Pons (tissue), 1 donor: ENCODE measurements at places on chromosomes 16 and 17.

DNA sequence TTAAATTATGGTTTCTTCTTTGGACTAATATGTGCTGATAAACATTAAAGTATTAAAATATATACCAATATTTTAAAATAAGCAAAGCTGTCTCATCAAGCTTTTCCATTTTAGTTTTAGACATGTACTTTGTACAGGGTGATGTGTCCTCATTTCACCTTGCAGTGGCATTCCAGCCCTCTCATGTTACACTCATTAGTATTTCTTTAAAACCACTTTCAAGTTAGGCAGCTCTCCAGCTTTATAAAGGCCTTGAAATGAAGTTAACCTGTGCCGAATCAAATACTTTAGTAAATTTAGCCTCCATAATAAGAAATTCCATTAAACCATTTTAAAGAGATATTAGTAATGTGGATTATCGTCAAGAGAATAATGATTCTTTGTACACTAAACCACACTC, 107.6 kb upstream of the HLF start:
- no peak for DNase-seq

DNA sequence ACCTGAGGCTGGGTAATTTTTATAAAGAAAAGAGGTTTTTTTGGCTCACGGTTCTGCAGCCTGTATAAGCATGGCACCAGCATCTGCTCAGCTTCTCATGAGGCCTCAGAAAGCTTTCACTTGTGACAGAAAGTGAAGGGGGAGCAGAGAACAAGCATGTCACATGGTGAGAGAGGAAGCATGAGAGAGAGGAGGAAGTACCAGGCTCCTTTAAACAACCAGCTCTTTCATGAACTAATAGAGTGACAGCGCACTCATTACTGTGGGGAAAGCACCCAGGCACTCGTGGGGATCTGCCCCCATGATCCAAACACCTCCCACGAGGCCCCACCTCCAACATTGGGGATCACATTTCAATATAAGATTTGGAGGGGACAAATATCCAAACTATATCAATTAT, 86.8 kb downstream of the USP32 start:
- peak; percentile 94 for DNase-seq

DNA sequence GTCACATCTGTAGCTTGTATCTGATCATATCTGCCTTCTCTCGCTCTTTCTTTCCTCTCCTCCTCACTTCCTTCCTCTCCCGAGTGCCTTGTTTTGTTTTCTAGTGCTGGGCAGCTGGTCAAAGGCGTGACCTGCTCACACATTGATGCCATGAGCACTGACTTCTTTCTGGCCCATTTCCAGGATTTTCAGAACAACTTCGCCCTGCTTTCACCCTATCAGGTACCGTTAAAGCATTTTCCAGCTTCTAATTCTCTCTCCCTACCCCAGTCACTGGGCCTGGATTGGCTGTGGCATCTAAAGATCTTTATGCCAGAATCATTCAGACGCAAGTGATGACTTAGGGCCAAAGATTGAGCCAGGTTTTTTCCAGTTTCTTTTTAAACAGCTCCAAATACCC, 55.5 kb downstream of the OTOA start:
- no peak for DNase-seq

- DNase-seq: no peak
These were observed 15.9 kb downstream of the PSMB3 start for GRCh38 chr17:38768417-38768816.

GRCh38 chr16:77433146-77433545, 1.7 kb downstream of the ADAMTS18 start:
- peak; percentile 19 for DNase-seq

DNA sequence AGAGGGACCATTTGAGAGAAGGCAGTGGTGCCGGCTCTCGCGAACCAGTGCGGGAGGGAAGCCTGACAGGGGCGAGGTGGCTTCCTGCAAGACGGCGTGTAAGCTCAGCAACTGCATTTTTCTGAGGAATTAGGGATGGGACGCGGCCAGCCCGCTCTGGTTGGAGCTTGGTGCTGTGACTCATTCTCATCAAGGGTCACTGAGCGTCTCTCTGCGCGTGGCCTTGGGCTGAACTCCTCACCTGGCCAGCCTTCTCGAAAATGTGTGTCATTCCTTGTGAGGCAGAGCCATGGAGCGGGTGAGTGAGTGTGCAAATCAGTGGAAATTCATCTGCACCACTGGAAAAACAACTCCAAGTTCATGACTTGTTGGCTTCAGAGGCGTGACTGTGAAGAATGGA, 52.8 kb downstream of the NTN1 start:
- no peak for DNase-seq

DNA sequence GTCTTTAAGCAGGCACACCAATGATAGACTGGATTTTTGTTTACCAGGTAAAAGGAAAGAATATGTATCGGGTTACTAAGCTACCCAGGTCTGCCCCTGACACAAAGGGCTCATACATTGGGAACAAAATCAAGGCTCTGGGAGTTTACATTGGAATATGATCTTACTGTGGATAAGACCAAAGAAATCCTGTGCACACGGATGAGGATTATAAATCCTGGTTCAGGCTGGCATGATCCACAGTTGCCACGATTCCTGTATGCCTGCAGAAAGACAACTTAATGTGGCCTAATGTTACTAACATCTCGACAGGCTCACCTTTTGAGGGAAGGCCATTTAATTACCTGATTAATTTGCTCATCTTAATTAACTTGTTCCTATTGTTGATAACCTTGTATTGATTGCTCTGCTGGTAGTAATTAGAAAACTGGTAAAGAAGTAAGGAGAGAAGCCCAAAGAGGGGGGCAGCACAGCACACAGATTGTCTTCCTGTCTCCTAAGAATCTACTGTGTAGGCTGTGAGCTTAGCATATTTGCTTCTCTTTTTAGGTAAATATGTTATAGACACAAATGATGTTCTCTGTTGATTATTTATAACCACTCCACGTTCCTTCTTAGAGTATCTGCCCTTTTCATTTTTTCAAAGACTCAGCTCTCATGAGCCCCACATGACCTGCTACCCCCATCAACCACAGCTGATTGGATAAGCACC, 51.0 kb upstream of the TOX3 start:
- DNase-seq: no peak

- no peak for DNase-seq
These were observed 3.7 kb upstream of the MRPS34 start for GRCh38 chr16:1776672-1776955.

GRCh38 chr17:50221864-50222545, 20.6 kb upstream of the COL1A1 start:
- DNase-seq: no peak

DNA sequence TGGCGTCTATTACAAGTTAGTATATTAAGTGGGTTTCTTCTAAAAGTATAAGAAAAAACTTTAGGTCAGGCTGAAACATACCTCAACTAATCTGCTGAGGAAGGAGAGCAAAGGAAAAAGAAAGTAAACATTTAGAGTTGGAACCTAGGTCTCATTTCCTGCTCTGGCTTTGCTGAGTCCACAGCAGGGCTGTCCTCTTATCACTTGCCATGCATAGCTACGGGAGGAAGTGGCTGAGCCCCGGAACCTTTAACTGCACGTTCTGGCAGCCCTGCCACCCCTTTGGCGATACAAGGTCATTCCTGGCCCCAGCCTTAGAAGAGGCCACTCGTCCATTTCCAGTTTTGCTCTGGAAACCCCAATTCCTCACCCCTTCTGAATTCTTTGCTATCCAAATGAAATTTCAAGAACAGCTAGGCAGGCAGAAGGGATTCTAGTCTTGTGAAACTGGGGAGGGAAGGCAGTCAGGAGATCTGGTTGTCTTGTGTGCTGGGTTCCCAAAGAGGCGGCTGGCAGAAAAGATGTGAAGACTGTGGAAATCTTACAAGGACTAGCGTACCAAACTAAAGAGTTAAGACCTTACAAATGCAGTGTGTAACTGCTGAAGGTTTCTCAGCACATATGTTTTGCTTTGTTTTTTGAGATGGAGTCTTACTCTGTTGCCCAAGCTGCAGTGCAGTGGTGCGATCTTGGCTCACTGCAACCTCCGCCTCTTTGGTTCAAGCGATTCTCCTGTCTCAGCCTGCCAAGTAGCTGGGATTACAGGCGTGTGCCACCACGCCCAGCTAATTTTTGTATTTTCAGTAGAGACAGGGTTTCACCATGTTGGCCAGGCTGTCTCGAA, 19.1 kb downstream of the WIPI1 start:
- DNase-seq: peak; percentile 45

GRCh38 chr16:57929250-57929649, 41.7 kb downstream of the CNGB1 start:
- no peak for DNase-seq

DNA sequence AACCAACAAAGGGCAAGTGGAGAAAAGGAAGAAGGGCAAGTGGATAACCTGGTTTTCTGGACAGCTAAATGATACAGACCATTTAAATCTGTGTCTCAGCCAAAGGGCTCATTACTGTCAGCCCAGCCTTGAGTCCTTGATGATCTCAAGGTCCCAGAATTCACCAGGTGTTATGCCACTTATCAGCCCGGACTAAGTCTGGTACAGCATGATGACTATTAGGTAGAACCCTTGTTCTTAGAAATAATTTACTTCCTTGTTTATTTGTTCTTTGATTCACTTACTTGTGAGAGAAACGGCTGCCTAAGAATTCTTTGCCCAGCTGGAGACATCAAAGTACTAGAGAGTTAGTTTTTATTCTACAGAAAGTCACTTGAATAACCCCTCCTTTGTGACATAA, 3.5 kb downstream of the PDILT start:
- DNase-seq: no peak

- DNase-seq: peak; percentile 92
These were observed 5.9 kb downstream of the CORO7 start for GRCh38 chr16:4410335-4411075.

GRCh38 chr17:14746822-14747602, 446.1 kb downstream of the HS3ST3B1 start:
- DNase-seq: no peak

DNA sequence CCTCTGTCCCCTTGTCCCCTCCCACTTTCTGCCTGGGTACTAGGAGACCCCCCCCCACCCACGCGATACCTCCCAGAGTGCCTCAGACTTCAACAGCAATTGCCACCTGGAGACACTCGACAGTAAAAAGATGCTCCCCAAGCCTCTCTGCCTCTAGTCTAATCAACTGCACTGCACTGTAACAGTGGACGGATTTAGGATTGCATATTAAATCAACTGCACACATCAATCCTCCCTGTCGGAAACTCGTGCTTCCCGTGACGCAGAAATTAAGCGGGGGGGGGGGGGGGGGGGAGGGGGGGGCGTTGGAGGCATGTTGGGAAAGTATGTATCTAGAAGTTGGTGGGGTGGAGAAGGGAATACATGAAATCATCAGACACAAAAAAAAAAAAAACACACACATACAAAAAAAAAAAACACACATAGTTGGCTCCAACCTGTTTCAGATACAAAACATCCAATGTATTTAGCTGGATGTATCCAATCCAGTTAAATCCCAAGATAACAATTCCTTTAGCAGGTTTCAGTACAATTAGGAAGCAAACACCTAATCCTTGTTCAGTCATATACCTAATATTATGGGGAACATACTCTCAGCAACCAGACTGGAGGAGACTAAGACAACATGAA, 29.7 kb downstream of the FAM222B start:
- no peak for DNase-seq

- no peak for DNase-seq
These were observed 26.9 kb downstream of the NDEL1 start for GRCh38 chr17:8462564-8462963.

GRCh38 chr17:47733047-47733673, at the start of gene TBX21:
Gene TBX21 (plus strand): TSS chr17:47733236. CDS start chr17:47733455, 219 bp downstream.
- peak; percentile 3 for DNase-seq

GRCh38 chr17:74943808-74944522, 8.3 kb downstream of the OTOP3 start:
- no peak for DNase-seq

DNA sequence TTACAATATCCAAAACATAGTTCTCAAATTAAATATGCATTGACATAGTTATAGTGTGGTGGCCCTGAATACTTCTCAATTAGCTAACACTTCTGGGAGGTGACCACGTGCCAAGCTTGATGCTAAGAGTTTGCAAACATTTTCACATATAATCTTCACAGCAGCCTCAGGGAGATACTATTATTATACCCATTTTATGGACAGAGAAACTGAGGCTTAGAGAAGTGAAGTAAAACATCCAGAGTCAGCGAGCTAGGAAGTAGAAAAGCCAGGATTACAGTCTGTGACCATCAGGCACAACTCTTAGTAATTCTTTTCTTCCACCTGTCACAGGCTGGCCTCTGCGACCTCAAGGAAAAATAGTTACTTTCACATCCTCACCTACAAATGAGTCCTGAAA, 102.2 kb upstream of the IRX6 start:
- DNase-seq: no peak

DNA sequence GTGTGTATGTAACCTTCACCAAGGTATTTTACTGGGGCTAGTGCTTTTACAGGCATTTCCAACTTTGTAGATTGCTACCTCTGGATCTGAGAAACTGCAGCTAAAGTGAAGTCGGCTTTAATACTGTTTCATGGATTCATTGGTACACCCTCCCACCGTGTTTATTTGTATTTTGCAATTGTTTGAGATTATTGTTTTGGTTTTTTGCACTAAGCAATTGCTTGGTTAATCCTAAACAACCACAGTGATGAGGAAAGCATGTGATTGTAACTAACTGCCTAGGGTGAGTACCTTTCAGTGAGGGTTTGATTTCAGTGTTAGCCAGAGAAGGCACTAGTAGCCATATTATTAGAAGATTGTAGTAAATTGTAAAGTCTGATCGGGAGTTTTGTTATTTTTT, 3.3 kb downstream of the LUC7L3 start:
- DNase-seq: no peak

- no peak for DNase-seq
These were observed 15.7 kb upstream of the MAP3K14 start for GRCh38 chr17:45332505-45332904.

DNA sequence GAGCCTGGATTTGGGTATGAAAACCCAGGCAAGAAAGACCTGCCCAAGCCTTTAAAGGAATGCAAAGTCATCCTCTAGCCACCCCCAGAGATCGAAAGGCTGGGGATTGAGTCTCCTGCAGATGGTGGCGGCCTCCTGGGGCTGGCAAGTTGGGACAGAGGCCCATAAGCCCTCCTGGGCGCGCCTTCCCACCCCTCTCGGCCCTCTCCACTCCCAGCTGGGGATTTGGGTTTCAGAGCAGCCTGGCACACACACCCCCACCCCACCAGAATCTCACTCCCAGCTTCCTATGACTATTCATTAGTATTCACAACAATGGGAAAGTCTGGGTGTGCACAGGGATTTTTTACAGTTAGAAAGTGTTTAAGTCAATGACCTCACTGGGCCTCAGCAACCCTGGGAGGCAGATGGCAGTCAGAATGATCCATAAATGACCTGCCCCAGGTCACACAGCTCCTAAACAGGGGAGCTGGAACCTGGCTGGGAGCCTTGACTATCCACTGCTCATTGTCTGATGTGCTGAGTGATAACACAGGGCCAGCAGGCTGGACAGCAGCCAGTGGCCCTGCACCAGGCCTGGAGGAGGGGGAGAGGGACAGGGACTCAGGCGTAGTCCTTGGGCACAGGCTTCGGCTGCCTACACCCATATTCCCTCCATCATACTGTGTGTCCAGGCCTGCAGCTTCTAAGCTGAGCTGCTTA, 12.1 kb downstream of the NHERF1 start:
- peak; percentile 87 for DNase-seq

DNA sequence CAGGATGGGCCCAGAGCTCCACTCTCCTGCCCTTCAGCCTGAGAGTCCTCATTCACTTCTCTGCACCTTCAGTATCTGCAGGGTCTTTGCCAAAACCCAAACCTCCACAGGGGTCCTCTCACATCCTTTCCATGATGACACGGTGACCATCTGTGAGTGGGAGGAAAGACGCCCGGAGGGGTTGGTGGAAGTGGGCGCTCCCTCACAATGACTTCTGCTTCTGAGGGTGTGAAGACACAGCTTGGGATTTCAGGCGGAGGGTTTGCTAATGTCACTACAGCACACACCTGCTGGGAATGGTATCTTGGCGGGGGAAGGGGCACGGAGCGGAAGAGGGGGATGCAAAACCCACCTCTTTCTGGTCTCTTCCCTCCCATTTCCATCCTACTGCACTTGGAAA, 115.1 kb upstream of the SDK2 start:
- DNase-seq: no peak
